ENCODE measurements at places on chromosomes 13 and 19.

DNA sequence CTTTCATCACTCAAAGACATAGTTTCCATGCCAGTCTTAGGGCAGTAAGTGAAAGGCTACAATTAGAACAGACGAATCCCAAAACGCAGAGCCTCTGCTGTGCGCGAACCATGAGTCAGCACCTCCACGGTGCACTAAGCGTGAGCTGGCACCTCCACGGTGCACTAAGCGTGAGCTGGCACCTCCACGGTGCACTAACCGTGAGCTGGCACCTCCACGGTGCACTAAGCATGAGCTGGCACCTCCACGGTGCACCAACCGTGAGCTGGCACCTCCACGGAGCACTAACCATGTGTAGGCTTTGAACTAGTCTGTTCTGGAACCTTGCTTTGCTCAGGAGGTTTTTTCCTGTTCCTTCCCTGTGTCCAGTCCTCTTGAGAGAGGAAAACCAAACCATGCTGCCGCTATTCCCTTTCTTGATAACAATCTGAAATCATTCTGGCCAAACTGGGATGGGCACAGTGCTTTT, 120.6 kb downstream of the IRS2 start:
- no peak for DNase-seq

DNA sequence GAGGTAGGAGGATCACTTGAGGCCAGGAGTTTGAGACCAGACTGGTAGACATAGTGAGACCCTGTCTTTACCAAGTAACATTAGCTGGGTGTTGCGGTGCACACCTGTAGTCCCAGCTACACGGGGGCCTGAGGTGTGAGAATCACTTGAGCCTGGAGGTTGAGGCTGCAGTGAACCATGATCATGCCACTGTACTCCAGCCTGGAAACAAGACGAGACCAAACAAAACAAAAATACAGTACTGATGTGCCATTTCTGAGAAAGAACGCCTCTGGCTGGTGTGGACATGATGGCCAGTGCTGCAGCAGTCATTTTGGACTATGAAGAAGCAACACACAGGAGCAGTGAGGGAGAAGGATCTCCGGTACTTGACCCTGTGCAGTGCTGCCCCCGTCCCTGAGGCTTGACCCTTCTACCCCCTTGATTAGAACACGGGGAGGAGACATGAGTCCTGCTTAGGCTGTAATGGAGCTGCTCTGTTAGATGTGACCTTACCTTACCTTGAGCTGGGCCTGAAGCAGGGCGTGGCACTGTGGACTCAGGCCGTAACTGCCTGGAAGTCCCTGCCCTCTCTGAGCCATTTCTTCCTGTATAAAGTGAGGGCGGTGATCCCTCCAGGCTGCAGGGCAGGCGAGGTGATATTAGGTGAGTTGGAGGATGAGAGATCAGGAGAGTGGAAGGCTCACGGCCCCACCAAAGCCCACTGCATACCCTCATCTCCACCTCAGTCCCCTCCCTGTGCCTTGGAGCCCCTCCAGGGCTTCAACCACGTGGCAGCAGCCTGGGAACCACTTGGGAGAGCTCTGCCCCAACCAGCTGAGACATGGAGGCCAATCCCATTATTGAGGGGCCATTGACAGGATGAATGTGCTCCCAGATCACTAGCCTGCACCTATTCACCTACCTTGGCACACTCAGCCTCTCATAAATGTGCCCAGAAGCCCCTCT, 5.9 kb downstream of the RPL18A start:
- no peak for DNase-seq

DNA sequence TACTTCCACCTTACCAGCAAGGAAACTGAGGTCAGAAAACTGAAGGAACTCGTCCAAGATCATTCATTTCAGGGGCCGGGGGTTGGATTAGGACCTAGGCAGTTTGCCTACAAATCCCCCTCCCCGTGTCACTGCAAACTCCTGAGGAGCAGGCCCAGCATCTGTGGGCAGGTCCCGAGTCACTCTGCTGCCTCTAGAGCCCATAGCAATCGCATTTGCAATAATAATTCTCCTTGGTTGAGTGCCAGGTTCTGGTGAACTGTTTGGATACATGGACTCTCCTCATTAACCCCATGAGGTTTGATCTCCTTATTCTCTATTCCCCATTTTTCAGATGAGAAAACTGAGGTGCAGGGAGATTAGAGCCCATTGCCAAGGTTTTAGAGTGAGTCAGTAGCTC, 903 bp downstream of the PIN1 start:
- DNase-seq, result peak; percentile 25

- DNase-seq, result no peak
Observed at GRCh38 chr19:4981681-4981958, 12.7 kb downstream of the KDM4B start.

DNA sequence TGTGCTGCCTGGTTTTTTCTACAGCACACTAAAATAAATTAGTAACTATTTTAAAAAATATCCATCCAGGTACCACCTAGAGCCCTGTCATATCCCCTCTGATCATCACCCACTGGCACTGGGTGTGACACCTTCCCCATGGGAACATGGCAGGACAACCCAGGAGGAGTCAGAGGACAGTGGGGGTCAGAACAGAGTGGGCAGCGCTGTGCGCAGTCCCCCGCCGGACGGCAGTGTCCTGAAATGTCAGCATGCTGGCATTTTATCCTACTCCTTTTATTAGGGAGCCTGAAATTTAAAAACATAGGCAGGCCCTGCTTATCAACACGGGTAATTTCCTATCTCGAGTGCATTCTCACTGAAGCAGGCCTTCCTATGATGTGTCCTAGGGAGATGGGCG, 42.1 kb upstream of the GAS6 start:
- DNase-seq, result no peak

- DNase-seq, result no peak
Observed at GRCh38 chr13:98961503-98962105, 16.3 kb downstream of the DOCK9 start.

DNA sequence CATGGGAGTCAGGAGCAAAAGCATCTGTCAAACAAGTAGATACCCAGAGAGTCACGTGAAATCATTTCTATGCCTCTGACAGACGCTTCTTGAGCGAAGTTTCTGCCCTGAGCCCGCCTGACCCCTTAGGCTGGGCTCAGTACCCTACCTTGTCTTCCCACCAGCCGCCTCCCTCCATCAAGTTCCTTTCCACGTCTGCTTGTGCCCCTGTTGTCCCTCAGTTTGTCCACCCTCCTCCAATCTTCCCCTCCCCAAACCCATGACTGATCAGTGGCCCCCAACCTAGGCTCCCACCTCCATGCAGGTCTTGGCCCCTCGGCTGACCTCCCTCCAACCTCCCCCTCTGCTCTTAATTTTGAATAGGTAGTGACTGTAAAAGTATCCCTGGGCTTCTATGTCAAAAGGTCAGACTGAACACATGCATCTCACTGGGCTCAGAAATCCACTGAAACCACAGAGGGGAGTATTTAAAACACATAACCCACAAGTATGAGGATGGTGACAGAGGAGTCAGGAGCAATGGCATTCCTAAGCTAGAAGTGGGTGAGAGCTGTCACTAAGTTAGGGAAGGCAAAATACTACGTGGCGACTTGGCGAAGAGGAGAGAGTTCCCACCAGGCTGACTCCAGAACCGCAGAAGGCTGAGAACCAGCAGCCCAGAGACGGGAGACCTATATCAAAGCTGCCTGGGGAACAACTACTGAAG, 1.7 kb upstream of the ZNF446 start:
- DNase-seq, result no peak

DNA sequence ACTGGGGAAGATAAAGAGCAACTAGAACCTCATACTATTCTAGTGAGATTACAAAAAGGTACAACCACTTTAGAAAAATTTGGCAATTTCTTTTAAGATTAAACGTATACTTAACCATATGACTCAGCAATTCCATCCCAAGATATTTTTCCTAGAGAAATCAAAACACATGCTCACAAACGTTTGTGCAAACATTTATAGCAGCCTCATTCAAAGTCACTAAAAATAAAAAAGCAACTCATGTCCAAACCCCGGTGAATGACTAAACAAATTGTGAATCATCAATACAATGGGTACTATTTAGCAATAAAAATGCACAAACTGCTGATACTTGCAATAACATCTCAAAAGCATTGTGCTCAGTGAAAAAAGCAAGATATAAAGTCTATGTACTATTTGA, 121.5 kb downstream of the FRY start:
- DNase-seq, result peak; percentile 57

- DNase-seq, result no peak
Observed at GRCh38 chr13:77653301-77653700, 44.2 kb upstream of the SLAIN1 start.

DNA sequence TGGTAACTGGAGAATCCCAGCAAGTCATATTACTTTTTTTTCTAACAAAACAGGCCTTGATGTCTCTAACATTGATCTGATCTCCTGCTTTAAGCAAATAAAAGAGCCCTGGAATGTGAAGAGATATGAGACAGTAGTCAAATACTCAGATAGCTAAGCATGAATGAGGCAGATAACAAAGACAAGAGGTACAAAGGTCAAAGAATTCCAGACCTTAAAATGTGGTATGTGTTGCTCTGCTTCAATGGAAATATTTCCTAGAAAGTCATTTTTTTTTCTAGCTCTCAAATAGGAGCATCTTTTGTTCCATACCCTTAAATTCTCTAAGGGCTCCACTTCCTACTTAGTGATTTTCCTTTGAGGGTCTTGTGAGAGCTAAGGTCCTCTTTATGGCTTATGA, 54.6 kb downstream of the ZNF254 start:
- DNase-seq, result no peak

GRCh38 chr13:83377491-83377890, 504.8 kb downstream of the SLITRK1 start:
- no peak for DNase-seq

DNA sequence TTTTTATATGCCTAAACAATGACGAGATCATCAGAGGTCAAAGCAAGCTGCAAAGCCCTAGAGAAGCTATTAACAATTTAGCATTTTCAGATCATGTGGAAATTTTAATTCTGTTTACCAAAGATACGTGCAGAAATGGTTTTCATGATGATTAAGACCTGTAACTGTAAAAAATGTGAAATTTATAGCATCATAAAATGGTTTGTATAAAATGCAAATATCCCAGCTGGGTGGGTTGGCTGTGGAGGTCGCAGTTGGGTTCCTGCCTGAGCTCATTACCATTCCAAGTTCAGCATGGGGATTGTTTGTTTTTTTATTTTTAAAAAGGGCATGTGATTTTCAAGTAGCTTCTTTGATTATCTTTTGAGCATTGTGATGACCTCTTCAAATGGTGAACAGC, 47.9 kb upstream of the SIAH3 start:
- DNase-seq, result no peak

GRCh38 chr19:47353307-47353712, 4.2 kb downstream of the DHX34 start:
- DNase-seq, result no peak

DNA sequence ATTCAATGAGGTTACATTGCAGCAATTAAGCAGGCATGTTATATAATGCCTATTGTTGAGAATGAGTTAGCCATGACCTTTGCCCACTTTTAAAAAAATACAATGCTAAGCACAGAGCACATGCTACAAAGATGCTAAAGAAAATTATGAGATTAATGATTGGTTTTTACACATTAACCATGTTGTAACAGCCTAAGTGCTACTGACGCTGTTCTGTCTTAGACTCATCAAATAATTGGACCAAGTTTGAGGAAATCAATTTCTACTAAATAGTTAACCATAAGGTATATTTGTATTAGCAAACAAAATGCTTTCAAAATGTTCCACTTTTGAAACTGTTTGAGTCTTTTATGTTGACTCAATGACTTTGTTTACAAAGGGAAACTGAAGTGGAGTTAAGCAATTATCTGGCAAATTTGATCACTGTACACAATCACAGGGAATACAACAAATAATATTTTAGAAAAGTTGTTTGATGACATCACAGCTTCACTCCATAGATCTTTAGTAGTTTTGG, 14.3 kb downstream of the MIR17HG start:
- DNase-seq, result no peak

GRCh38 chr19:55454787-55455243, 6.6 kb downstream of the ISOC2 start:
- no peak for DNase-seq

- DNase-seq, result no peak
Observed at GRCh38 chr13:100887729-100888151, 213.1 kb upstream of the TMTC4 start.

DNA sequence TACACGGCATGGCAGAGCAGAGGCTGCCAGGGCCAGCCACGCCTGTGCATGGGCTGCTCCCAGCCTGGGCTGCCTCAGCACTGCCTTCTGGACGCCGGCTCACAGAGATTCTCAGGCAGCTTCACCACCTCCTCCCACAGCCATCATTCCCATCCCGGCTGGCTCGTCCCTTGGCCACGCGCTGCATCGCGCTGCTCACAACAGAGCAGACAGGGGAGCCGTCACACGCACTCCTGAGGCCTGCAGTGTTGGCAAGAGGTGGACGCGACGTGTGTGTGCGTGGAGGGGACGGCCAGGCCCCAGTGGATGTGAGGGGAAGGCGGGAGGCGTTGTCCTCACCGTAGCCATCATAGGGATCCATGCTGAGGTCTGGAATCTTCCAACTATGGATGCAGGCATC, 7.6 kb upstream of the PRKD2 start:
- DNase-seq, result no peak

DNA sequence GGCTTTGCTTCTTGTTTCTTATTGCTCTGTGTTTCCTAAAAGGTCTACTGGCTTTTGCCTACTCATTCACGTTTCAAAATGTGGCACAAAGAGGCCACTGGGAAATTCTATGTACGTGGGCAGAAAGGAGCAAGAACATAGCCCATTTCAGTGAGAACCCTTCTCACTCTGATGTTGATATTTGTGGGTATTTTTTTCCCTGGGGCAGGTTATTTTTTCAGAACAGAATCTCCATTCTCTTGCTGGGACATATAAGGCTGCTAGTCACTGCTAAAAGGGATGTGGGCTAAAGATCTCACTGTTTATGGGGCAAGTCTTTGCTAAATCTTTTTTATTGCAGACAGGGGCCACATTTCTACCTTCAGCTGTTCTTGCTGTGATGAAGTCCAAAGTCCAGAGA, 27.1 kb downstream of the EDNRB start:
- no peak for DNase-seq

DNA sequence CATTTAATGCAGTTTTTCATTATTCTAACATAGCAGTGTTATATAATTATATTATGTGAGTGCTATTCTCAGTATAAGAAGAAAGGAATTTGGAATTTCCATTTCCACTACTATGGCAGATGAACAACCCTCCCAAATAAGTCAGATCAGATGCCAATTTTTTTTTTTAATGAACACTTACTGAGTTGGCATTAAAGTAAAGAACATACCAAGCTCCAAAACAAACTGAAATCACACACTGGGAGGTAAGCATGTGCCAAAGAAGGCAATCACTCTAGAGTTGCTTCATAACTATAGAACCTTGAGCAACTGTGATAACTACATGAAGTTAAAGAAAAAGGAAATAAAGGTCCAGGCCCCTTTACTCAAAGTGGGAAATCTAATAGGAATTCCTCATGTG, 90.3 kb downstream of the RNF17 start:
- no peak for DNase-seq

Data from HFF-Myc (cell line).